ENCODE measurements at places on chromosomes 7 and 10.

GRCh38 chr7:120583899-120584586, 273.9 kb downstream of the TSPAN12 start:
- DNase-seq = no peak

DNA sequence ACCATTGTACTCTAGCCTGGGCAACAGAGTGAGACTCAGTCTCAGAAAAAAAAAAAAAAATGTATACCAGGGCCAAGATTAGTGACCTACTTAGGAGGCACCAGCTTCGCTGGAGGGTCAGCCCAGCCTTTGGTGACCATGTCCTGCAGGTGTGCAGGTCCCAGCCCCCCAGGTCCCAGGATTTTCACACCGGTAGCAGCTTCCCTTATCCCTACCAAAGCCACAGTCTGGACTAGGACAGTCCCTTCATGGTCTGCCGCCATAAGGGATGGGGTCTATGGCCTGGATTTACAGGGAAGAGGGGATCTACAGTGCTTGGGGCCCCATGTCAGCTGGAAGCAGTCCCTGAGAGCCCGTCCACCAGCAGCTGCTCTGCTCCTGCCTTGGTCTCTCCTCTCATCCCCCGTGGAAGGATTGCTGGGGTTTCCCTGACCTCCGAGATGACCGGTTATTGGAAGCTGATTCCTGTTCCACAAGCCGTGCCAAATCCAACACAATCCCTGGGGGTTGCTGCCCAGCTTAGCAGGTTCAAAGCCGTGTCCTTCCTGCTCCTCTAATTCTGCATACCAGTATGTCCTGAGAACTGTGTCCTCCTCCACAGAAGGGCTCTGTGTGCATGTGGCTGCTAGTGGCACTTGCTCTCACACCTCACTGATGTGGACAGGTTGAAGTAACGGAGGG, 11.0 kb upstream of the NDUFB2 start:
- DNase-seq = no peak

GRCh38 chr7:68783684-68784083, 814.6 kb upstream of the AUTS2 start:
- DNase-seq = no peak

DNA sequence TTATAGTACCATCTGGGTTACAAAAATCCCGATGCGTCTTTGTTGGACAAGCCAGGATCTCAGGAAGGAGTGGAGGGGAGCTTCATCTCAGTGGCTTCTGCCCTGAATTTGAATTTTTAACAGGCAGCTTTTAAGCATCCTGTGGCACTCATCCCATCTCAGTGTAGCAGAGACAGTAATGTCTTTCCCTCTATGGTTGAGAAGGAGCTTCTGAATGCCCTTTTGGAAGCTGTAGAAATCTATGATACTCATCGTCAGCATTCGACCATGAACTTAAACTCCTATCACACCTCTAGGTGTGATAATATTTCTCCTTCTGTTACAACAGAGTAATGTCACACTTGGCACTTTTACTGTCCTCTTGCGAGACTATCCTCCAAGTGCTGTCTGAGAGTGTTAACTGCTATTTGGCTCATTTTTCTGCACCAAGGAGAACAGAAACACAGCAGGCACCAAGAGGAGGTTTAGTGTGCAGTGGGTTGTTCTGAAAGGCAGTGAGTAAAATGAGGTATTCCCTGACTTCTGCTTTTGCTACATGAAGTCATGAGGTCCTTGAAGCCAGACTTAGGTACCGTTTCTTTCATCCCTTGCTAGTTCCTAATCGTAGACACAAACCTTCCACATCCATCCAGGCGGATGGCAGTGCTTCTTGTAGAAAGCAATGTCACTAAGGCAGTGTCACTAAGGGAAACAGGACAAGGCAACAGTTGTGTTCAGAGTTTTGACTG, 177.4 kb downstream of the CELF2 start:
- no peak for DNase-seq

DNA sequence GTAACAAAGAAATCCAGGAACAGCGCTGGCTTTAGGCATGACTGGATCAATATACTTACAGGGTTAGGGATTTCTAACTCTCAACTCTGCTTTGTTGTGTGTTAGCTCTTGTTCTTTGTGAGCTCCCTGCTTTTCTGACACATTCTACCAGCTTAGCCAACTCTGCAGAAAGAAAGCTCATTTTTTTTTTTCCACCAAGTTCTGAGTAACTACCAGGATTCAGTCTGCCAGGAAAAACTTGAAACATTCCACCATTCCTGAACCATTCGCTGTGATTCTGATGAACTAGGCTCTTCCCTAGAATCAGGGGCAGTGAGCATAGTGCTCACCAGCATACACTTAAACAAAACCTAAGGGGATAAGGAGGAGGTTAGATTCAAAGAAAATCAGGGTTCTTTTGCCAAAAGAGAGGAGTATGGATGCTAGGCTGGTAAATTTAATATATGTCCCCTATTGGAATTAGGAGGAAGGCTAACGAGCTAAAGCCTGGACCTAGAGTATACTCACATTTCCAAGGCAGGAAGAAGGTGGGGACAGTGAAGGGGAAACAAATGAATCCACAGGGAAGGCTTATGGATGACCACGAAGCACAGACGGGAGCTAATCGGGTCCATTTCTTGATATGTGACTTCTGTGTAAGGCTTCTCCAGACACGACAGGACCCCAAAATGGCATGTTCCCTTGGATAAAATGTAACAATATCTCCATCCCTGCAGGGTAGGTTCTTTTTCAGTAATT, 183.4 kb downstream of the PRKG1 start:
- DNase-seq = no peak

GRCh38 chr7:118104812-118105441, 79.0 kb upstream of the LSM8 start:
- no peak for DNase-seq
